M059J (cell line): ENCODE measurements at places on chromosomes 7 and 10.

DNA sequence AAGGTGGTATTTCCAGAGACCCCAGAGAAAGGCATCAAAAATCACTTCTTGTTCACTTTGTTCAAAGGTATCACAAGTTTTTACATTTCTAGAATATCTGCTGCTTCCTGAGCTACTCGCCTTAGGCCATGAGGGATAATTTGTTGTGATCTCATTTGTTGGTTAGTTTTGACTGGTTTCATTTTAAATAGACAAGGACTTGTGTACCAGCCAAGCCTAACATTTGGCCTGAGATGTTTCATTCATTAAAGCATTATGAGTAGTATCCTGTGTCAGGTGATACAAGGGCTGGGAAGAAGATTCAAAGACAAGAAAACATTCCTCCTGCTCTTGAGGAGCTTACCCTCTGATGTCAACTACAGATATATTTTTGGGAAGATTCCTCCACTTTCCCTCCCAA is 170.3 kb upstream of the FAM171A1 start:
- DNase-seq, result peak; percentile 54

GRCh38 chr10:10699427-10699826 is 318.2 kb upstream of the CELF2 start:
- DNase-seq, result no peak

- DNase-seq, result peak; percentile 76
These were observed 1.6 kb upstream of the RAB19 start for GRCh38 chr7:140402178-140402835.

DNA sequence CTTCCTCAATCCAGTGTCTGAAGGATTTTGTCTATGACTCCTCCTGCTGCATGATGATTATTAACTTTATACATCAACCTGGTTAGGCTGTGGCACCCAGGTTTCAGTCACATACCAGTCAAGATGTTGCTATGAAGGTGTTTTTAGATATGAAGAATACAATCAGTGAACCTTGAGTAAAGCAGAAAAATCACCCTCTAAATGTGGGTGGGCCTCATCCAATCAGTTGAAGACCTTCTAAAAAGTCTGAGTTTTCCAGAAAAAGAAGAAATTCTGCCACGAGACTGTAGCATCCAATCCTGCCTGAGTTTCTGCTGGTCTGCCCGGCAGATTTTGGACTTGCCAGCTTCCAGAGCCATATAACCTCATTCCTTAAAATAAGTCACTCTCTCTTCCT is 126.1 kb upstream of the FRMD4A start:
- no peak for DNase-seq

- DNase-seq, result peak; percentile 90
These were observed 85.8 kb downstream of the NRP1 start for GRCh38 chr10:33248638-33249037.

DNA sequence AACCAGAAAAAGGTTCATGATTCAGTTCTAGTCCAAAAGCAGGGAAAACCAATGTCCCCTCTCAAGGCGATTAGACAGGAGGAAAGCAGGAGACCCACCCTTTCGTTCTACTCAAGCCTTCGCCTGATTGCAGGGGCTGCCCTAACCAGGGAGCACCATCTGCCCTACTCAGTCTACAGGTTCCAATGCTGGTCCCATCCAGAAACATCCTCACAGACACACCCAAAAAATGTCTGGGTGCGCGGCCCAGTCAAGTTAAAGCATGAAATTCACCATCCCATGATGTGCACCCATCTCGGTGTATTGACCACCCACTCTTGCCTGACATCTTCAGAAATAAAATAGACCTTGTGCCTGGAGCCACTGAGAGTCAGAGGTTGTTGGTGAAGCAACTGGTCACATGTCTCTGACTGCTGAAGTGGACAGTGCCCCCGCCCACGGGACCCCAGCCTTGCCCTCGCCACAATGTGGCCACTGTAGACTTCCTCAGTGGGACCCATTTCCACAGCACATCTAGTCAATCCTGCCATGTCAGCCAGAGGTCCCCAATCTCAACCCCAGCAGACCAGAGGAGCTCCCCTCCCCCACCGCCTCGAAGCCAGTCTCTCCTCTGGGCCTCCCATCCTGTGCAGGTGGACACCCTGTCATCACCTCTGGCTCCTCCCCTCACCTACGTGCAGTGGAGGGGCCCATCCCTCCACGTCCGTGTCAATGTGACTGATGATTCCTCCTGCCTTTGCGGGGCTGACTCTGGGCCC is 116.3 kb upstream of the PPP2R2D start:
- no peak for DNase-seq

GRCh38 chr7:157339777-157340677 is 3.2 kb downstream of the DNAJB6 start:
- peak; percentile 75 for DNase-seq

DNA sequence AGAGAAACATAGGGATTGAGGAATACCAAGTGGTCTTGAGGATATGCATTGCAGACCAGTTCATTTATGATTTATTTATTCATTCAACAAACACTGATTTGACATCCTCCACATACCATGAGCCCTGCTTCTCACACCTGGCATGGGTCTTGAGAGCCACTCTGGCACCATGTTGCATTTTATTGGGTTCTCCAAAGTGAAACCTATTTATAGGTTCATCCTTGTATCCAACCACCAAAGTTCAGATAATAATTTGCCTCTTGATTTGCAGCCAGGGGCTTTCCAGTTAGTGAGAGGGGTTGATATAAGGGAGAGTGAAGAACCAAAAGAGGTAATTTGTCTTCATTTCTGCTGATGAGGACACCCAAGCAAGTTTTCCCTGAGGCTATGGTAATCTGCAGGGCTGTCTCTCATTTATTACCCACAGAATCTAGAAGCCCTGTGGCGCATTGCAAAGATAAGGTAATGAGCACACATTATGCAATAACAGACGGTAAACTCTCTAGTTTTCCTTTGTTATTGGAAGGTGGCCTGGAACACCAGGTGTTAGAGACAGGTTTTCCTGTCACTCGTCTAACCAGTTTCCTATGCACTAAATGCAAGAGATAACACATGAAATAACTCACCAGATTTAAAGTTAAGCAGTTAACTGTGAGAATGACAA is 28.8 kb upstream of the ICA1 start:
- DNase-seq, result peak; percentile 13
